Left cardiac atrium (tissue), 4 donors: ENCODE measurements at places on chromosomes 4 and X.

- no peak for DNase-seq
These were observed 4.3 kb upstream of the DGAT2L6 start for GRCh38 chrX:70172964-70173363.

DNA sequence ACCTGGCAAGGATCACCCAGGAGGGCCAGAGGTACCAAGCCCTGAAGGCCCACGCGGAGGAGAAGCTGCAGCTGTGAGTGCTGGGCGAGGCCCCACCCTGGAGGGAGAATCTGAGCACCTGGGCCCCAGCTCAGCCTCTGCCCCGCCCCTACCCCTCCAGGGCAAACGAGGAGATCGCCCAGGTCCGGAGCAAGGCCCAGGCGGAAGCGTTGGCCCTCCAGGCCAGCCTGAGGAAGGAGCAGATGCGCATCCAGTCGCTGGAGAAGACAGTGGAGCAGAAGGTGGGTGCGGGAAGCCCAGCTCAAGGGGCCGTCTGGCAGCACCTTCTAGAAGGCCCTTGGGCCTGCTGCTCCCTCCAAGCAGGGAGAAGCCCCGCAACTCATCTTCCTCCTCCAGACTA, 23.2 kb downstream of the TACC3 start:
- DNase-seq: no peak

- no peak for DNase-seq
These were observed 116.6 kb downstream of the IRF2 start for GRCh38 chr4:184357772-184358171.

GRCh38 chr4:141638230-141638629, 1.8 kb downstream of the IL15 start:
- DNase-seq: no peak

DNA sequence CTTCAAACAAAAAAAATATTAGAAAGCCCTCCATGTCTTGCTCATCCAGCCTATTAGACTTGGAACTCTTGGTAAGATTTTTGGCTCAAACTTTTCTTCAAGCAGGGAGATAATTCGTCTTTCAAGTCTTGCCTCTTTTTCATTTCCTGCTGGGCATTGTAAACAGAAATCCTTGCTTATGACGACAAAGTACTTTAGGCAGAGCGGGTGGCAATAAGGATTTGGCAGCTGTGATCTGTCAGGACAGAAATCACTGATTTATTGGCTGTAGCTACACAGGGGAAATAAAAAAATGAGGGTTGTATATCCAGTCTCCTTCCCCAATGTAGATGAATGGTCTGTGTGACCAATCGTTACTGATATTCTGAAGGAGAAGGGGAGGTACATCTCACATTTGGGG, 121.6 kb downstream of the SLC4A4 start:
- DNase-seq: no peak

DNA sequence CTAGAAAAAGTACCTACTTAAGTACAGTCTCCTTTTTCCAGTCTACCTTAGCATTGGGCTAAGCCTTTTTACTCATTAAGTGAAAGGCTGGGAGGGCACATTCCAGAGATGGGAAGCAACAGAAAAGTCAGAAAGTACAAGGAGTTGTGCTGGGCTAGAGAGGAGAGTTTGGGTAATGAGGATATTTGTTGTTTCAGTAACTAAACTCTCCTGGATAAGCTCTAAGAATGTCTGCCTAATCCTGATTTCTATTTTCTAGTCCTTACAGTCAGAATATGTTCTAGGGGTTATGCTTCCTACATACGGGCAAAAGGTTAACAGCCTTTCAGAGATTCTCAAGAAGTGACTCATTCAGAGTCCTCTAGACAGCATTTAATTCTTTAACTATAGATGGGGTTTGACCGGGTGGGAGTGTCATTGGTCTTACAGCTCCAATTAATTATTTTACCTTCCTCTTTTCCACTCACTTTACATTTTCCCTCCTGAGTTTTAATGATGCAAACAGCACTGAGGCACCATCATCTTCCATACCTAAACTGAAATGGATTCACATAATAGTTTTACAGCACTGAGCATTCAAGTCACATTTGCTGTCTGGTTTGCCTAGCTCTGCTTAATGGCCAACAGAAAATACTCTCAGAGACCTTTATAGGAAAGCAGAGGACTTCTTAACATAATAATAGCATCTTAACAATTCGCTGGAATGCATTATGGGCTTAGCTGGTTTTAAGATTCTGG, 42.9 kb downstream of the USP26 start:
- no peak for DNase-seq
